ENCODE measurements at places on chromosomes 4 and X.
A peak's percentile ranks its signal among the peaks of the same experiment; 100 is the strongest.

DNA sequence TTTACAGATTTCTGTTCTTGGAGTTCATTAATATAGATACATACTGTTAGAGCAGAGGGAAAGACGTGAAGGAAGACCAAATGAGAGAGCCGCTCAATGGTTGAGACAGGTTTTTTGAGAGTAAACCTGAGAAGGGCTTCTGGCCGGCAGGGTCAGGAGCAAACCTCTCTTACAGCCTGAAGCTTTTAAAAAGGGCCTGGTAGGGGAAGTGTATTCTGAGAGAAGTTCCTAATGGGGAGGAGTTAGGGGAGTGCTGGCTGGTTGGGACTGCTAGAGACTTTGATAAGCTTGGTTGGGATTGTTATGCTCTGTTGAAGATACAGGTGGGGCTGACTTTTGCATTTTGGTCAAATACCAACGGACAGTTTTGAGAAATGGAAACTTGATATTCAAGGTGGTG is 186.8 kb upstream of the PABPC4L start:
- DNase-seq: no peak

- DNase-seq: no peak
These were observed 332.7 kb upstream of the IGFBP7 start for GRCh38 chr4:57442831-57443291.

- no peak for DNase-seq
These were observed 353.2 kb upstream of the MAGEB2 start for GRCh38 chrX:29862126-29862677.

DNA sequence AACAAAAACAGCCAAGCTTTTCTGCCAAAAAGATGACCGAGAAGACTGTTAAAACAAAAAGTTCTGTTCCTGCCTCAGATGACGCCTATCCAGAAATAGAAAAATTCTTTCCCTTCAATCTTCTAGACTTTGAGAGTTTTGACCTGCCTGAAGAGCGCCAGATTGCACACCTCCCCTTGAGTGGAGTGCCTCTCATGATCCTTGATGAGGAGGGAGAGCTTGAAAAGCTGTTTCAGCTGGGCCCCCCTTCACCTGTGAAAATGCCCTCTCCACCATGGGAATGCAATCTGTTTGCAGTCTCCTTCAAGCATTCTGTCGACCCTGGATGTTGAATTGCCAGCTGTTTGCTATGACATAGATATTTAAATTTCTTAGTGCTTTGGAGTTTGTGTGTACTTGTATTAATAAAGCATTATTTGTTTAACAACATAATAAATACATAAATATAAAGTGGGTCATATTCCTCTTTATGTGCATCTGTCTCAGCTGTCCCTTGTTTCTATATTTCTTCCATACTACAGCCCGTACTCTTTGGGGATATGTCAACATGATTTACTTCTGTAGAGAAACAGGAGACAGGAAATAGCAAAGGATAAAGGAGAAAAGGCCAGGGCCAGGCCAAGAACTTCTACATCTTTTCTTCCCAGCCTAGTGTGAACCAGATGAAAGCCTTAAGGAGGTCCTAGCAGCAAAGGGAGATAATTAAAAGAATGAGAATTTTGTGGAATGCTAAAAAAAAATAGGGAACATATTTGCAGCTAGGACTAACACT is 667 bp downstream of the PTTG2 start:
- DNase-seq: no peak

- no peak for DNase-seq
These were observed 560 bp upstream of the TMSB4X start for GRCh38 chrX:12974305-12974795.

DNA sequence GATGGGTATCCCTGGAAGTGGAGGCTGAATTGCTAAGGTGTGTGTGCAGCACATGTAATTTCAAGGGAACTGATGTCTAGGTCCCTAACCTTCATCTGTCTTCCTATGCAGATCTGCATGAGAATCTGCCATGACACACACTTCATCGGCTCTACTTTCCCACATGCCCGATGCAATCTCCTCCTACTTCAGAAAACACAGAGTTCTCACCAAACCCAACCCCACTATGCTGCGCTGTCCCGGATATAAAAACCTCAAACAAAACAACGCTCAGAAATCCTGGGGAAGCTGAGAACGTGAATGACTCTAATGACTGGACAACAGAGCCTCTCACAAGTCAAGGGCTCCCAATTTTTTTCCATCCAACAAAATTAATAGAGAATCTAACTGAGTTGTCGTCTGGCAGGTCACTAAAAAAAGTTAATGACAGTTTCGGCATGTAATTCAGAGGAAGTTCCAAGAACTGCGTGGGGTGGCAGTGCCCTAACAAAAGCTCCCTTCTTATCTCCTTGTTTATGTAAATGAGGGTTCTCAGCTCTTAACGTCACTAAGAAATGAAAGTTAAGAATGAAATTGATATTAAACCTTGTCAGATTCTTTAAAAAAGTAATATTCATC is 39.0 kb downstream of the STX18 start:
- no peak for DNase-seq

DNA sequence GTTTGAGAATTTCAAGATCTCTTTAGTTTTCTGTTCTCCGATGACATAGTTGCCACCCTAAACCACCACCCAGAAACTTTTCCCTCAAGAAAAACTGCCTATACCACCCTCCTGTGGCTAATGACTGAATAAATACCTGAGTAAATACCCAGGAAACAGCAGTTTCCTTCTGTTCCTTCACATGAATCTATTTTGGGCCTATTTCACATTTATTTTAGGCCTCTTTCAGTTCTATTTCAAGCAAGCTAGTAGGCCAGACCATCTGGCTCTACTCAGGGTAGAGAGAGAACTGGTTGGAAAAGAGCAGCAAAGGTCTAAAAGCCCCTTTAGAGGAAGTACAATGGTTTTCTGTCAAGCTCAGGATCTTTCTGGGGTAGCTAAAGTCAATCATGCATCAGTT is 23.4 kb downstream of the ARHGEF9 start:
- DNase-seq: no peak

GRCh38 chr4:17877661-17878060 is 66.9 kb downstream of the NCAPG start:
- DNase-seq: no peak

DNA sequence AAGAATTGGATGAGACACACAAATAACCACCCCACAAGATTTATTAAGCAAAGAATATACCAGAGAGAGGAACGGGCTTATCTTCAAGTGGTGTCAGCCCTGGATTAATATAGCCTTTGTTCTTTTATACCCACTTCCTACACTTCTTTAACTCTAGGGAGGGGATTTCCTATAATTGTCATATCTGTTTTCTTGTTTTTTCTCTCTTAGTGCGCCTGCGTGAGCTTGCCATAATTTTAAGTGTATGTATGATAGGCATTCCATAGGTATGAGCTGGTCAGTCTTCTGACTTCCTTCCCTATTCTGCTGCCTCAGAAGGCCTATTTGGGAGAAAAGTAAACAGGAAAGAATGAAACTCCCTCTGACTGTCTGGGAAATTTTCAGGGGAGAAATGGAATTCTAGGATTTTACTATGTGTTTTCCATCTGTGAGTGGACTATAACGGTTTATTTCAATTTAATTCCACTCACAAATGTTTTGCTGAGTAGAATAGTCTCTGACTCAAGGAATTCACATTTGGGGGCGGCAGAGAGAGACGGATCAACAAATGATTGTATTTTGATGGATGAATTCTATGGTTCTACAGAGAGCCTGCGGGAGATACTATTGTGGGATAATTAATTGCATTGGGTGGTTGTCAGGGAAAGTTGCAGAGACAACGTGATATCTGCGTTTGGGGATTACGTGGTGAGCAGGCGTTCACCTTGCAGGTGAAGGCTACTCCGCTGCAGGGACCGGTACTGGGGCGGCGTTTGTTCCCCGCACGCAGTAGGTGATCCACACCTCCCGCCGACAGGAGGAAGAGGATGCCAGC is 626 bp upstream of the CEP135 start:
- peak; percentile 72 for DNase-seq

DNA sequence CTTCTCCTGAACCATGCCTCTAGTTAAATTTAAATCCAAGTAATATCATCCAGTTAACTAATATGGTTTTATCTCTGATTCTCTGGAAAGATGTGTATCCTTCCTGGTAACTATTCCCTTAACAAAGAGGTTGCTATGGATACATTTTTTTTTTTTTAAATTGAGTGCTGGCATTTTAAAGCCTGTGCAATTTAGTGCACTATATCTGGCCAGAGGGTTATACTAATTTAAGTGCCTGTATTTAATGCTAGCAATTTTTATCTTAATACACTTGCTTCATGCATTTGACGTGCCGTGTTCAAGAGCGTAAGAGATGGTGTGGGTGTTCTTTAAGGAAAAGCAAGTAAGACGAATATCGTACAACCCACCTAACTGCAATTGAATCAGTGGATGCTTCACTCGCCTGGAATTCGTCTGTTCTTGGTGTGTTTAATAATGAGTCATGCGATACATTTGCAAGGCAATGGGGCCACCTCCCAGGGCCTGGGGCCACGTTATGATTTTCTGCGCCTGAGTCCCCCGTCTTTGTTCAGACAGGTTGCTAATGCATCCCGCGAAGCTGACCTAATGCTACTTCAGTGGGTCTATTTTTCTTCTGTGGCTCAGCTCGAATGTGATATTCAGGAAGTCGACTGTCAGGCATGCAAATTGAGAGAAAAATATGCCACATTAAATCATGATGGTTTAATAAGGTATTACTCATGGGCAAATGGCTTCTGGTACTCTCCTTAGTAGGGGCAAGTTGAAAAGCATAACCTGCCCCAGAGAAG is 14.2 kb upstream of the MID1 start:
- DNase-seq: peak; percentile 85

GRCh38 chr4:182577411-182577810 is 334.2 kb downstream of the TENM3 start:
- DNase-seq: no peak

DNA sequence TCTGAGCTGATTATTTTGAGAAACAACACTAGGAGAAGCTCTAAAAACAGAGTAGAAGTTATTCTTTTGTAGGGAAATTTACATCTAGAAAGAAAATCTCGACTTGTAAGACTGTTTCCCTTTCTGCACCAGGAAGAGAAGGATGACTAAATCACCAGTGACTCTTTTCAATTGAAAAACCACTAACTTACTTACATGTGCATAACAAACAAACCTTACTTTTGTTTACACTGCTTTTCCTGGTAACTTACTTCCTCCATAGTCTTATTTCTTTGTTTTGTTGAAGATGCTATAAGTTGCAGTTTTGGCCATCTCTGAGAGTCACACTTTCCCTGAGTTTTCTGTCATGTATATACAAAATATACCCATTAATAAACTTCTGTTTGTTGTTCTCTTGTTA is 293.6 kb upstream of the FAT4 start:
- DNase-seq: no peak

GRCh38 chrX:131792356-131792749 is 230.7 kb upstream of the STK26 start:
- DNase-seq: no peak

DNA sequence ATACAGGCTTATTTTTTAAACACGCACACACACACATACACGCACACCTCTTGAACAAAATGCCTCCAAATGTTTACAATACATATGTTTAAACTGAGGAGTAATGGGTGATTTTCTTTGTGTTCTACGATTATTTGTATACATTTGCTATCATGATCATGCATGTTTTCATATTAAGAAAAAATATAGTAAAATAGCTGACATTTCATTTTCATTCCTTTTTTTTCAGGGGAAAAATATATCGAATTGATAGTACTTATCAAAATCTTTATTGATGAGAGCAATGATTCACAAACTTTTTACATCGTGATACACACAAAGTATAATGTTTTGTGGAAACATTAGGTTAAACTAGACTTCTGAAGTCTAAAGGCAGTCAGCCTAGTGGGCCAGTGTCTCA is 618.9 kb downstream of the TECRL start:
- DNase-seq: no peak

DNA sequence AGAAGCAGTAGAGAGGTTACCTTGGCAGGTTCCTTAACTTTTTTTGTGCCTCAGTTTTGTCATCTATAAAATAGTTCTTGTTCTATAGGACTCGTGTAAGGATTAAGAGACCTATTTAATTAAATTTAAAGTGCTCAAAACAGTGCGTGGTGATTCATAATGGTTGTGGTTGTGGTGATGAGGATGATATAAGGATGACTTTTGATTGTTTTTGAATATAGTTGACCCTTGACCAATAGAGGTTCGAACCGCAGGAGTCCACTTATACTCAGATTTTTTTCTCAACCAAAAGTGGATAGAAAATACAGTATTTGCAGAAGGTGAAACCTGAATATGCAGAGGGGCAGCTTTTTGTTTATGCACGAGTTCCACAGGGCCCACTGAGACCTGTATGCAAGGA is 14.6 kb downstream of the SMAD1 start:
- DNase-seq: no peak

GRCh38 chrX:39779952-39780783 is 317.6 kb downstream of the BCOR start:
- DNase-seq: no peak

DNA sequence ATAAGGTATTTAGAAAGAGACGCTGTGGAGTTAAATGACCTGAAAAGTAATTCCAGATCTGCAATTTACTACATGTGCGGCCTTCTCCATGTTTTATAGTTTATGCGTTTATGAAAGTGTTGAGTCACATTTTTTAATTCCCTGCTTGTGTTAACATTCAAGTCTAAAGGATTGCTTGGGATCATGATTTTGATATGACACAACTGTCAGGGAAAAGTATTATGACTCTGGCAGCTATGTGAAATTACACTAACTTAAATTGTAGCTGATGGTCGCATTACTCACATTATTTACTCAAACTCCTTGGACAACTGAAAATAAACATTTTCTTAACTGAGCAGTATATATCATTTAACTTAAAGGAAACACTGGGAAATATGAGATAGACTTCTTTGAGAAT is 14.3 kb upstream of the GABRB1 start:
- DNase-seq: no peak

DNA sequence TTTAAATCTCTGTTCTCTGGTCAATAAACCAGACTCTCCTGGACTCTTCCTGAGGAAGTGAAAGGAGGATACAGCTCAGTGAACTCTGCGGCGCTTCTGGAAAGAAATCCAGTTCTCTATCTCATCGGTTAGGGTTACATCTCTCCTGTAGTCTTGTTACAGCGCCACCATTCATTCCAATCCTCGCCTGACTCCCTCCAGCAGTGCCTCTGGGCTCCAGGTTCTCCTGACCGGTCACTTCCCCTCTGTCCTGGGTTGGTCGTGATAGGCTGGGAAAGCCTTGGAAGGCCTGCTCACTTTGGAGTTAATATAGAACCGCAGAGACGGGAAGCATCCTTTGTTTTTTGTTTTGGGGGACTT is 97.0 kb upstream of the STOX2 start:
- no peak for DNase-seq

DNA sequence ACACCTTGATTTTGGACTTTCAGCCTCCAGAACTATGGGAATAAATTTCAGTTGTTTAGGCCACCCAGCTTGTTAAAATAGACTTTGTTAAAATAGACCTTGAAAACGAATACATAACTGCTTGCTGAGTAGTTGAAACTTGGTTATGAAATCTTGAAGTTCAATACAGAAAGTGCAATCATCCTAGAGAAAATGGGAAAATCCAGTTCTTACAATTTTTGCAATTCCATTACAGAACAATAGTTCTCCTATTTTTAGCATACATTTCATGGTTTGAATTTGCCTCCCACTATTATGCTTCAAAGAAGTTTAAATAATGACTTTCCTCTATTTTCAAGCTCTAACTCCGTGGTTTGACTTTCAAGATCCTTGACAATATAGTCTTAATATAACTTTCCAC is 10.5 kb downstream of the TLR1 start:
- DNase-seq: no peak
